ENCODE measurements at places on chromosomes 12 and 14.
A peak's percentile ranks its signal among the peaks of the same experiment; 100 is the strongest.

- peak; percentile 74 for DNase-seq
- no peak overlapping the region for H3K4me3 ChIP-seq
- H3K27me3 ChIP-seq, result no peaks in the 10 kb centered on the region
- no peaks in the 10 kb centered on the region for H3K4me1 ChIP-seq
- H3K36me3 ChIP-seq, result no peaks in the 10 kb centered on the region
Observed at GRCh38 chr14:99225436-99226203, 46.4 kb downstream of the BCL11B start.

DNA sequence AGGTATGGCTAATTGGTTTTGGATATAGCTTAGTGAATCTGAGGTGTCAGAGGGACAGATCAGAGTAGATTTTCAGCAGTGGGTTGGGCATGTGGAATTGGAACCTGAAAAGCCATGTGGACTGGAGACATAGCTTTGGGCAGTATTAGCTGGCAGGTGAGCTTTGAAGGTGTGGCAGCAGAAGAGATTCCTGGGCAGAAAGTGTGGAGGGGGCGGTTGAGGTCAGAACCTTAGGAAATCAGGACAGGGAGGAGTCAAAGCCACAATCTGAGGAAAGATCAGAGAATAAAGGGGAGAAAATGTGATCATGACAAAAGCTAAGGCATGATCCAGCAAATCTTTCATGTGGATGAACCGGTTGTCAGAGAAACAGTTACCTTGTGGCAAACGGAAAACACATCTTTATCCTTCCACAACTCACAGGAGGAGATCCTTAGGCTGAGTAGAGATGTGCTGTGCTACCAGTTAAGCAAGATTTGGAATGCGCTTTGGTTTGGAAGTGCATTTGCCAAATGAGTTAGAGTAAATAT, 56.4 kb downstream of the PTGER2 start:
- no peak overlapping the region for H3K27ac ChIP-seq
- H3K4me1 ChIP-seq, result no peaks in the 10 kb centered on the region
- H3K4me3 ChIP-seq, result no peak overlapping the region
- H3K36me3 ChIP-seq, result no peaks in the 10 kb centered on the region
- H3K27me3 ChIP-seq, result no peaks in the 10 kb centered on the region

GRCh38 chr12:7264538-7264937, 39.3 kb upstream of the ACSM4 start:
- no peak overlapping the region for H3K27ac ChIP-seq
- H3K4me1 ChIP-seq, result no peaks in the 10 kb centered on the region
- DNase-seq, result no peak
- no peaks in the 10 kb centered on the region for H3K27me3 ChIP-seq
- H3K36me3 ChIP-seq, result no peaks in the 10 kb centered on the region

DNA sequence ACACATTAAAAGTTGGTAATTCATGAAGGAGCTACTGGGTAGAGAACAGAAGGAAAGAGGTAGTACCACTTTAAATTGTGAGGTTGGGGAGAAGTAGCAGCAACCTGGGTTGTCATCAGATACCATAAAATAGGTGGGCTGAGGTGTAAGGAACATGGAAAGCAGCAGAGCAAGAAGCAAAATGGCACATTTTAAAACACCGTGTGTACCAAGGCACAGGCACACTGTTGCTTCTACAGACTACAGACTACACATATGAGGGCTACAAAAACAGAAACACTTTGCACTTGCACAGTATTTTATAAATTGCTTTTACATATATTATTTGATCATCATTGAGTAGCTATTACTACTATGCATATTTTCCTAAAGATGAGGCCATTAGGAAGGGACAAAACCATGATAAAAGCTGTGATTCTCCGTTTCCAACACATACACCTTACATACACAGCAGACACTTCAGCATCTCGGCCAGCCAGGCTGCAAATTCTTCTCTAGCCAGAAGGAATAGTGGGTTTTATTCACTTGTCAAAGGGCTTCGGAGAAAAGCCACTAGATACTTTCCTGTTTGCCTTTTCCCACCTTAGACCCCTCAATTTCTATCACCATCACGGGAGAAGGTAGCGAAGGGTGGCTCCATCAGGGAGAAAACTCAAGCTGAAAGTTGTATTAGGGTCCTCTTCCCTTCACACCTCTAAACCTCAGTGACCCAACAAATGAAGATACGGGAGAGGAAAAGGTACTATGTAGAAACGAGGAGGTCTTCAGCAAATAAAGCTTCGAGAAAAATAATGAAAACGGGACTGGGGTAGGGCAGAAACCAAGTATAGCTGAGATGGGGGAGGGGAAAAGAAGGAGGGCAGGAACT, 1.6 kb downstream of the PYM1 start:
- H3K27me3 ChIP-seq, result no peaks in the 10 kb centered on the region
- peak overlapping the region; percentile 89 for H3K4me3 ChIP-seq
- H3K36me3 ChIP-seq, result peaks cover 2% of the 10 kb centered on the region
- H3K27ac ChIP-seq, result peak overlapping the region; percentile 94
- H3K4me1 ChIP-seq, result peaks cover 3% of the 10 kb centered on the region

DNA sequence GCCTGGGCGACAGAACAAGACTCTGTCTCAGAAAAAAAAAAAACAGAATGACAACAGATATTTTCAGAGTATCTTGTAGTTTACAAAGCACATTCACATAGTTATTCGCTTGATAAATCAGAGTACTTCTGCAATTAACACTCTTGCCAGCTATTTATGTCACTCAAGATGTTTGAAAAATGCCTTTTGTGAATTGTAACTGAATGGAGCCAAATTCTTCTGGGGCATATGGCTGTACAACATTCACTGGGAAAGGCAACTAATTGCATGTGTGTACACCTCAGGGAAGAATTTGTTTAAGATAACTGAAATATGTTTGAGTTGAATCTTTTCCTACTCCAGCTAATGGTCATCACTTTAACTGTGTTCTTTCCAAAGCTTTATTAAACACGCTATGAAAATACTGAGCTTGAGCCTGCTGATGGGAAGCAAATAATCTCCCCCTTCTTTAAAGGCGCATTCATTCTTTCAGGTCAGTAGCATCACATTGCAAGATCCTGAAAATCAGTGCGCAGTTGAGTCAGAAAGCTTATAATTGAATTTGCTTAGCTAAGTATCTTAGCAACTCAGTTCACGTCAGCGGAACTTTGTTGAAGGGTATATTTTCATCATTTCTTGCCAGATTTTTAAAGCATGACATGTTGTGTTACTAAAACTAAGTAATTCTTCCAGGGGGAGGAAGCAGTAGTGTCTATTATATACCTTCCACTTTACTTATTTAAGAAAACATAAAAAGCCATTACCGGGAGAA, 66.6 kb downstream of the SINHCAF start:
- H3K4me3 ChIP-seq, result no peak overlapping the region
- H3K27me3 ChIP-seq, result no peaks in the 10 kb centered on the region
- H3K4me1 ChIP-seq, result no peaks in the 10 kb centered on the region
- no peak overlapping the region for H3K27ac ChIP-seq
- DNase-seq, result no peak

DNA sequence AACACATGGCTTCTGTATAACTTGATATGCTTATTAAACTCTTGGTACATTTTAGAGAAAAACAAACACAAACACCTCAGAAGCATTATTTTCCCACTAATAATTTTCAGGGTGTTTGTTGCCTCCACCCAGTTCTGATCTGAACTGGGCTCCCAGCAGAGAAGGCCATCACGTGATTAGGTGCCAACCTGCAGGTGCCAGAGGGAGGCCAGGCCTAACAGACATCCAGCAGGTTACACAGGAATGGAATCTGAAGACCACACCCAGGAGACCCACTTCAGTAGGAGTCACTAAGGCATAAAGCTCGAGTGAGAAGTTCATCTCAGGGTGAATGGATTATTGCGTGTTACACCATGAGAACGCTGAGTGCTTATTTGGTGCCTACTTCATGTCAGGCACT, 8.9 kb downstream of the SLC6A12 start:
- H3K4me3 ChIP-seq, result no peak overlapping the region
- DNase-seq, result no peak
- H3K4me1 ChIP-seq, result peaks cover 8% of the 10 kb centered on the region
- H3K36me3 ChIP-seq, result peaks cover 43% of the 10 kb centered on the region

GRCh38 chr12:132601171-132601883, 9.1 kb downstream of the LRCOL1 start:
- no peaks in the 10 kb centered on the region for H3K36me3 ChIP-seq
- peaks cover 4% of the 10 kb centered on the region for H3K27me3 ChIP-seq
- DNase-seq, result no peak
- no peak overlapping the region for H3K4me3 ChIP-seq
- no peak overlapping the region for H3K27ac ChIP-seq
- no peaks in the 10 kb centered on the region for H3K4me1 ChIP-seq

DNA sequence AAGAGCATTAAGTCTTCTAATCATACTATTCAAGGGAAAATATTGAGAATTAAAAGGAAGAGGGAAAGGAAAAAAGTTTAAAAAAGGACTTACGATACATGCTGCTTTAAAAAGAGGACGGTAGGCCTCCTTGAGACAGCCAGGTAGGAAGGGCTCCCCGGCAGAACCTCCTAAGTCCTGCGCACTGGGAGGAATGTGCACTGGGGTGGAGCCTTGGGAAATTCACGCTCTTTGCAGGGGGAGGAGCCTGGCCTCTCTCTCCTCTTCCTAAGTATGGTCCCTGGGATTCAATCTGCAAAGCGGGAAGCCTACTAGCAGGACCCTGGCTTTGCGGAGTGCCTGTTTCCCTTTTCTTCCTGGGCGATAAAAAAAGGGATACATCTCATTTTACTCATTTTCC, 553.0 kb downstream of the RPS29 start:
- H3K27me3 ChIP-seq, result no peaks in the 10 kb centered on the region
- H3K27ac ChIP-seq, result no peak overlapping the region
- no peak overlapping the region for H3K4me3 ChIP-seq
- DNase-seq, result no peak
- H3K4me1 ChIP-seq, result no peaks in the 10 kb centered on the region
- H3K36me3 ChIP-seq, result no peaks in the 10 kb centered on the region

- no peaks in the 10 kb centered on the region for H3K36me3 ChIP-seq
- no peaks in the 10 kb centered on the region for H3K4me1 ChIP-seq
- peak overlapping the region; percentile 43 for H3K27ac ChIP-seq
- no peaks in the 10 kb centered on the region for H3K27me3 ChIP-seq
- peak; percentile 16 for DNase-seq
Observed at GRCh38 chr12:123384318-123384993, 524 bp downstream of the KMT5A start.

- H3K36me3 ChIP-seq, result peaks cover 7% of the 10 kb centered on the region
- H3K4me1 ChIP-seq, result peaks cover 53% of the 10 kb centered on the region
- H3K27ac ChIP-seq, result no peak overlapping the region
- DNase-seq, result peak; percentile 51
Observed at GRCh38 chr12:122874081-122874480, 21.8 kb downstream of the VPS37B start.

DNA sequence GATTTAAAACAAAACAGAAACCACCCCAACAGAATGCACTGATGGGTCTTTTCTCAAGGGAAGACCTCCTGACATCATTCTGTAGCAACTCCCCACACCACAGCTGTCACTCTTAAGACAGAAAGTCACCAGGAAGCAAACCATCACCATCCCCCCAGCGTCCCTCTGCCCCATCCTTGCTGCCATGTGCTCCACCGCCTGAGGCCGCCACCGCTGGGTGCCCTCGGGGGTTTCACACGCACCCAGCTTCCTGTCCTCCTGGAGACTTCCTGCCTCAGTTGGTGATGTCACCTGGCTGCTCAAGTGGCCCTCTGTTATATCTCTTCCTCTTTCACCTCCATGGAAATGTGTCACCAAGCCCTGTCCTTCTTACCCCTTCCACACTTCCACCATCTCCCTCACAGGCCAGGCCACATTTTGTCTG, 71.4 kb upstream of the GPR68 start:
- peaks cover 9% of the 10 kb centered on the region for H3K36me3 ChIP-seq
- H3K4me3 ChIP-seq, result no peak overlapping the region
- no peaks in the 10 kb centered on the region for H3K27me3 ChIP-seq
- H3K27ac ChIP-seq, result no peak overlapping the region
- no peaks in the 10 kb centered on the region for H3K4me1 ChIP-seq

DNA sequence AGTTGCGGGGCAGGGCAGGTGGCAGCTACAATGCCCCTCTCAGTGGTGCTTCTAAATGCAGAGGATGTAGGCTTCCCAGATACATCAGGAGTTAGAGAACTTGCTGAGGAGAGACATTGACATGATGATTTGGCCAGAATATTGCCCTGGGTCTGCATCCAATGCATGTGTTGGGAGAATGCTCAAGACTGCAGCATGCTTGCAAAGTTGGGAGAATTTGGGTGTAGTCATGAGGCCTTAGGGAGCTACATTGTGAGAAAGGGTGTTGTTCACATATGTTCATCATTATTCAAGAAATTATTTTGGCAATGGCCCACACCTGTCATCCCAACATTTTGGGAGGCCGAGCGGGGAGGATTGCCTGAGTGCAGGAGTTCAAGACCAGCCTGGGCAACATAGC, 149.9 kb downstream of the SAMD4A start:
- no peak overlapping the region for H3K27ac ChIP-seq
- no peaks in the 10 kb centered on the region for H3K36me3 ChIP-seq
- no peaks in the 10 kb centered on the region for H3K4me1 ChIP-seq
- H3K4me3 ChIP-seq, result no peak overlapping the region

DNA sequence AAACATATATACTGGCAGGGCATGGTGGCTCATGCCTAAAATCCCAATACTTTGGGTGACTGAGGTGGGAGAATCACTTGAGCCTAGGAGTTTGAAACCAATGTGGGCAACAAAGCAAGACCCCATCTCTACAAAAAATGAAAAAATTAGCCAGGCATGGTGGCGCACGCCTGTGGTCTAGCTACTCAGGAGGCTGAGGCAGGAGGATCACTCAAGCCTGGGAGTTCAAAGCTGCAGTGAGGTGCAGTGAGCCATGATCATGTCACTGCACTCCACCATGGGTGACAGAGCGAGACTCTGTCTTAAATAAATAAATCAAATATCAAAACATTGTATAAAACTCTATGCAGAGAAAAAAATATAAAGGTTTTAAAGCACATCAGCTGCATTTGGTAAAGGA, 5.2 kb downstream of the FMNL3 start:
- no peak for DNase-seq
- H3K27me3 ChIP-seq, result no peaks in the 10 kb centered on the region
- peaks cover 8% of the 10 kb centered on the region for H3K4me1 ChIP-seq
- peak overlapping the region; percentile 34 for H3K27ac ChIP-seq
- no peak overlapping the region for H3K4me3 ChIP-seq

DNA sequence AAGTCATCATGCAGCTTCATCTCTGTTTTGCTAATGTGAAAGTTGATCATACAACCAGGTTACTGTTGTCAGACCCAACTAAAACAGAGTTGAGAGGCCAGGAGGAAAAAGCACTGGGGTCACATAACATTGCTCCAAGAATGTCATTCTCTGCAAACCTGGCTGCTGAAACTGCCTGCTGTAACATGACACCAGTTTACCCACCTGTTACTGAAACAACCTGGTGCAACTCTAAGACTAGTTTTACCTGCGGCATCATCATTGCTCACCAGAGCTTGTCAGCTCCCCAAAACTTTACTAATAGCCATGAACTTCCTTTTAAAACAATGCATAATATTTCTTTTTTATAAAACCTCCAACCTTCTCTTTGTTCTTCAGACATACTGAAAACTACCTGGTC, 30.7 kb upstream of the DEGS2 start:
- no peaks in the 10 kb centered on the region for H3K27me3 ChIP-seq
- DNase-seq, result no peak
- no peak overlapping the region for H3K27ac ChIP-seq
- H3K36me3 ChIP-seq, result no peaks in the 10 kb centered on the region
- peaks cover 9% of the 10 kb centered on the region for H3K4me1 ChIP-seq
- H3K4me3 ChIP-seq, result no peak overlapping the region

- H3K4me3 ChIP-seq, result no peak overlapping the region
- no peak overlapping the region for H3K27ac ChIP-seq
- no peaks in the 10 kb centered on the region for H3K27me3 ChIP-seq
- DNase-seq, result peak; percentile 71
Observed at GRCh38 chr12:1839956-1840951, 19.9 kb downstream of the LRTM2 start.

GRCh38 chr14:51780006-51780692, 80.3 kb upstream of the GNG2 start:
- DNase-seq, result no peak
- no peak overlapping the region for H3K4me3 ChIP-seq
- H3K4me1 ChIP-seq, result no peaks in the 10 kb centered on the region
- H3K27ac ChIP-seq, result no peak overlapping the region
- H3K36me3 ChIP-seq, result no peaks in the 10 kb centered on the region
- H3K27me3 ChIP-seq, result no peaks in the 10 kb centered on the region
